Esophagus squamous epithelium (tissue), 5 donors: ENCODE measurements at places on chromosomes 16 and 17. TPM values are rescaled to one million over a fixed set of nuclear protein-coding genes. Genes with fewer than 3 reads are reported as not detected.
A peak's percentile ranks its signal among the peaks of the same experiment; 100 is the strongest.

The INO80E gene
- total RNA-seq, result 56.6 TPM

- peaks cover 20% of the 10 kb centered on the region for H3K36me3 ChIP-seq
- H3K27me3 ChIP-seq, result no peaks in the 10 kb centered on the region
- peak overlapping the region; percentile 99 for H3K27ac ChIP-seq
- no peak for DNase-seq
- peak overlapping the region; percentile 86 for H3K4me3 ChIP-seq
- peaks cover 73% of the 10 kb centered on the region for H3K4me1 ChIP-seq
Measured at GRCh38 chr17:40097931-40098845, 2.2 kb downstream of the NR1D1 start.

DNA sequence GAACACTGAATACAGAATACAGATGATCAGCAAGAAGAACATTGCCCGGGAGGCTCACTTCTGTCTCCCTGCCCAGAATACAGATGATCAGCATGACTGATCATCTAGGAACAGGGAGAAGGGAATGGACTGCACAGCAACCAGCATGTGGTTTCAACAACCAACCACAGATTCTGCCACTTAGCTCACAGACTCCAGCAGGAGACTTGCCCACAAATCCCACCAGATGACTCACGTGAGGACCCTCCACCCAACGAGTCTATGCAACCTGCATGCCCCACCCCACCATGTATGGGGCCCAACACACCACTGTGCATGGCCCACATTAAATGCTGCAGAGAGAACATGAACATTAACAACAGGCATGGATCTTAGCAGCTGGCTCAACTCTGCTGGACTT is 36.1 kb upstream of the ALOX12 start:
- H3K36me3 ChIP-seq, result no peaks in the 10 kb centered on the region
- no peaks in the 10 kb centered on the region for H3K4me1 ChIP-seq
- no peak overlapping the region for H3K4me3 ChIP-seq
- no peak for DNase-seq
- H3K27me3 ChIP-seq, result no peaks in the 10 kb centered on the region
- no peak overlapping the region for H3K27ac ChIP-seq

The ASIC2 gene
- 0.29 TPM for total RNA-seq

The CMTM2 gene
- total RNA-seq, result not detected

GRCh38 chr16:1485847-1486496 is 2.8 kb downstream of the PTX4 start:
- H3K36me3 ChIP-seq, result no peaks in the 10 kb centered on the region
- H3K4me1 ChIP-seq, result peaks cover 13% of the 10 kb centered on the region
- H3K27ac ChIP-seq, result no peak overlapping the region
- H3K27me3 ChIP-seq, result no peaks in the 10 kb centered on the region
- no peak for DNase-seq
- H3K4me3 ChIP-seq, result no peak overlapping the region

GRCh38 chr17:50877838-50878237 is 11.7 kb upstream of the TOB1 start:
- H3K36me3 ChIP-seq, result no peaks in the 10 kb centered on the region
- H3K4me3 ChIP-seq, result no peak overlapping the region
- no peak overlapping the region for H3K27ac ChIP-seq
- DNase-seq, result no peak

GRCh38 chr17:80382446-80382845 is 32.5 kb upstream of the ENDOV start:
- no peaks in the 10 kb centered on the region for H3K4me1 ChIP-seq
- H3K27me3 ChIP-seq, result no peaks in the 10 kb centered on the region
- peaks cover 100% of the 10 kb centered on the region for H3K36me3 ChIP-seq
- no peak for DNase-seq

DNA sequence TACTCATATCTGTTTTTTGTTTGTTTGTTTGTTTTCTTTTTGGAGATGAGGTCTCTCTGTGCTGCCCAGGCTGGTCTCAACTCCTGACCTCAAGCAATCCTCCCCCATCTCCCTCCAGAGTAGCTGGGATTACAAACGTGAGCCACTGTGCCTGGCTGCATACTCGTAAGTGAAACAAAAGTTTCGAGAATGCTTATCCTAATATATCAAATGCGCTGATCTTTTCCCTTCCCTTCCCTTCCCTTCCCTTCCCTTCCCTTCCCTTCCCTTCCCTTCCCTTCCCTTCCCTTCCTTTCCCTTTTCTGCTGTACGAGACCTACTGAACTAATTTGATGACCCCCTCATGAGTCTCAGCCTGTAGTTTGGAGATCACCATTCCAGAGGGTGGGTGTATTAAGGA is 122.1 kb downstream of the RGS9 start:
- no peak for DNase-seq
- H3K4me1 ChIP-seq, result no peaks in the 10 kb centered on the region
- H3K36me3 ChIP-seq, result no peaks in the 10 kb centered on the region
- no peak overlapping the region for H3K4me3 ChIP-seq
- no peaks in the 10 kb centered on the region for H3K27me3 ChIP-seq

The DOC2A gene
- total RNA-seq, result not detected
